ENCODE measurements at places on chromosomes 5 and 9.

GRCh38 chr9:117134826-117135500, 279.9 kb downstream of the ASTN2 start:
- DNase-seq = no peak

- peak; percentile 77 for DNase-seq
Observed at GRCh38 chr5:95841914-95842812, 19.6 kb upstream of the GLRX start.

GRCh38 chr5:113320273-113320780, 114.5 kb downstream of the TSSK1B start:
- no peak for DNase-seq

- no peak for DNase-seq
Observed at GRCh38 chr5:14009575-14009974, 65.1 kb upstream of the DNAH5 start.

DNA sequence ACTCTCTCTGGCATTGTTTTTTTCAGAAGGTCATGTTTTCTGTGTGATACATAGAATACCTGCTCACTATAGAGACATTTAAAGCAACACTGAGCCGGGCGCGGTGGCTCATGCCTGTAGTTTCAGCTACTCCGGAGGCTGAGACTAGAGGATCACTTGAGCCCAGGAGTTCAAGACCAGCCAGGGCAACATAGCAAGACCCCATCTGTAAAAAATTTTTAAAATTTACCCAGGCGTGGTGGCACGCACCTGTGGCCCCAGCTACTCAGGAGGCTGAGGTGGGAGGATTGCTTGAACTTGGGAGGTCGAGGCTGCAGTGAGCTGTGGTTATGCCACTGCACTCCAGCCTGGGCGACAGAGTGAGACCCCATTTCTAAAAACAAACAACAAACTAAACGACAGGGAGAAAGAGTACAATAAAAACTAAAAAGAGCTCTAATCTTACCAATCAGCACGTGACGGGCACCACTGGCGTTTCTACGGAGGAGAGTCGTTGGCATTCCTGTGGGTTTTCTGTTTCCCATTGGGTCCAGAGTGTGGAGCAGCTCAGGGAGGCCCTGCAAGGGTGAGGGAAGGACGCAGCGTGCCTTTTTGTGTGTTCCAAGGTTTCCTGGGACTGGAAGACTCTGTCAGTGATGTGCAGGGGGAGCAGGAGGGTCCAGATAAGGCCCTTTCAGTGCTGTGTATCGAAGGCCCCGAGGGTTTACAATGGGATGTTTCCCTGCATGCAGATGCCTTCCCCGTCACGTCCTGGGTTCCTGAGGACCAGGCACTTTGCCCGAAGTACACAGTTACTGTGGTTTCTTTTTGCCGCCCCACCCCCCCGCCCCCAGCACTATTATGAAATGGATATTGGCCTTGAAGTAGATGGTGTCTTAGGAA, 7.2 kb upstream of the RNU6ATAC start:
- DNase-seq = peak; percentile 60

DNA sequence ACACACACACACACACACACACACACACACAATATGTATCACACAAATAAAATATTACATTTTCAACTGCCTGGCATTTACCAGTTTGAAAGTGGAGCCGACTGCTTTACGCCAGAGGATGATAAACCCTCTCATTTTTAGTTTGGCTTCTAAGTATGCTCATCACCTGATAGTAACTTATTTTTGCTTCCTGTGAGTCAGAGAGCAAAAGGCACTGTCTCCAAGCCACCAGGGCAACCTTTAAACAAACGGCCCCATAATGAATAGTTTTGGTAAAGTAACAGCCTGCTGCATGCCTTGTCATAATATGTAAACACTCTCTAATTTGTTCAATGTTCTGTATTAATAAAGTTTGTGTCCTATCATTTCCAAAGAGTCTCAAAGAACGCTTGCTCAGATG, 26.9 kb downstream of the KLF4 start:
- peak; percentile 27 for DNase-seq

- DNase-seq = no peak
Observed at GRCh38 chr5:127192836-127193338, 97.7 kb upstream of the MEGF10 start.

All from GM03348 (cell line).